ENCODE measurements at places on chromosomes 7 and 10.

GRCh38 chr10:88114368-88114767 lies 250.9 kb downstream of the PTEN start:
- no peak for DNase-seq

GRCh38 chr10:4671451-4672145 lies 154.4 kb upstream of the AKR1E2 start:
- DNase-seq, result no peak

- DNase-seq, result no peak
These were observed 347.8 kb upstream of the PLXDC2 start for GRCh38 chr10:19468413-19468812.

GRCh38 chr7:7203813-7204575 lies 21.6 kb downstream of the C1GALT1 start:
- DNase-seq, result no peak

DNA sequence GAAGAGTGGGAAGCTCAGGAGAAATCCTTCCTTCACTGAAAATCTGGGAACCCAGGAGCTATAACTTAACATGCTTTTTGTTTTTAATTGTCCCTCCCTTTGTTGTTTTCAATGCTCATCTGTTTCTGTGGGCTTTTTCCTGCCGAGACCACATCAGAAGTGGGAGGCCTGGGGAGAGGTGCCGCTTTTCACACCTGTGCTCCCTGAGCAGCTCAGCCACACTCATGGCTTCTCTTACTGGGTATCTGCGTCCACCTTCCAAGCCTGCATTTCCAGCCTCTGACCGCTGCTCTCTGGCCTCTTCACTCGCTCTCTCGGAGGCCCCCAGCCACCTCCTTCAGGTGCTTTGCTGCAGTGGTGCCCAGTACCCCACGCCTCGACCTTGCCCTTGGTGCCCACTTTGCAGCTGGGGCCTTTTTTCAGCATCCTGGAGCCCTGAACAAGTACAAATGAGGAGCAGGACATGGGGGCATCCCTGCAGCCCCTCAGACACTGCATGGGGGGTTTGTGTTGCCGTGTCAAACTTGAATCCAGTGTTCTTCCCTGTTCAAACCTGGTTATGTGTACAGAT lies 9.9 kb downstream of the C7orf57 start:
- no peak for DNase-seq

- no peak for DNase-seq
These were observed 3.4 kb downstream of the TRIM8 start for GRCh38 chr10:102647443-102648268.

DNA sequence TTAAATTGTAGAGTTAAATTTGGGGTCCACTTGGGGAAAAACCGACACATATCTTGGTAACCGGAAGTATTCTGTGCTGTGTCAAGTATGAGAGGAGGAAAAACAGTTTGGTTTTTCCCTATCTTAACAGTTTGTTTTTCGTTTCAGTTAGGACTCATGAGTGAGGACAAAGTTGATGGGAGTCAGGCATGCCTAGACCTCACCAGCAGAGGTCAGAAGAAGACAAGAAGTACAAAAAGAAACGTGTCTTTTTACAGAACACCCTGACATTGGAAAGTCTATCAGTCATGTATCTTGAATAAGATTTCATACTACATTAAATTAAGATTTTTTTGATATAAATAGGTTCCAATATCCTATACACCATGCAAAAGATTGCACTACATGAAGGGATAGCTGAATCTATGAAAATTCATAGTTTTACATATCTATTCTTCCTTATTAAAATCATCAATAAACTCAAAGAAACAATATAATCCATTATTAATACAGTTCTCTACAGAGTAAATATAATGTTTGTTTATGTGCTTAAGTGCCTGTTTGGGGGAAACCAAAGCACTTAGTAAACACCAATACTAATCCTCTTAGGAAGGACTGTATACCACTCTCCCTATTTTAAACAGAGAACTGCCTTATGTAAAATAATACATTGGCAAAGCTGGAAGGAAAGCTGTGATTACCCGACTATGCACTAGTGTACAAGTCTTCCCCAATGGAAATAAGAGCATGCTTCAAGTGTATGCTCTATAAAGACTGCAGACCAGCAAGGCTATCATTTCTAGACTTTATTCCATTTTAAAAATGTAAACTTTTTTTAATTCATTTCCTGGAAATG lies 95.6 kb downstream of the USP6NL start:
- peak; percentile 72 for DNase-seq

GRCh38 chr10:43053825-43054224 lies 23.0 kb upstream of the RET start:
- DNase-seq, result no peak

DNA sequence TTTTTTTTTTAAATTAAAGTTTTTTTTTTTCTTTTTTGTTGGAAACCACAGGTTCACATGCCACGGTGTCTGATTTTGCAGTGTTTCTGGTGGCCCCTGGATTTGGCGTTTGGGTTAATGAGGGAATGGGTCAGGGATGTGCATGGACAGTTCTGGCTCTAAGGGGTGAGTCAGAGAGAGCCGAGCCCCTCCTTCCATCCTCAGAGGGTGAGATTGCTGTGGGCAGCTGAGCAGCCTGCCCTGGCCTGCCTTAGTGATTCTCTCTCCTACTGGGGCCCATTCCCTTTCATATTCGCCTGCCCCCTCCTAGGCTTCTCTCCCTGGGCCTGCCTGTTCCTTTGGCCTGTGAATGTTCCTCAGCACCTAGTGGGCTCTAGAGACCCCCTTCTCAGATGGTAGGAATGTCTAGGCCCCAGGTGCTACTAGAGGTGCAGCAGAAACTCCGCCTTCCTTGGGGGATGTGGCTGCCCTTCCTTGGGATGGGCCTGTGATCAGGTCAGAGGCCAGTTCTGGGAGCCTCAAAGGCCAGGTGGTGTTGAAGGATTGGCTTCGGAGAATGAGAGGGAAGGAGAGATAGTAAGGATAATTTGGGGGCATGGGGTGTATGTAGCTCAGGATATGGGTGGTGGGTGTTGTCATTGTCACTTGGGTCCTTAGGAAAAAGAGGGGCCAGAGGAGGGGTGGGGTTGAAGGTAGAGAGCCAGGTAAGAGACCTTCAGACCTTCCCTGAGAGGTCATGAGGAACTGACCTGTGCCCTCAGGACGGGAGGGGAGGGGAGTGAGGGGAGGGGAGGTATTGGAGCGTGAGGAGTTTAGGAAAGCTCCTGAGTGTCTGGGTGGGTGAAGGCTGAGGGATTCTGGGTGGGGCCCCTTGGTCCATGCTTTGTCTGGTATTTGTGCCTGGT lies 19.8 kb downstream of the TSPAN14 start:
- DNase-seq, result no peak

- no peak for DNase-seq
These were observed 288.5 kb downstream of the ZEB1 start for GRCh38 chr10:31607481-31607880.

GRCh38 chr10:52279546-52279945 lies 34.5 kb upstream of the DKK1 start:
- DNase-seq, result no peak

DNA sequence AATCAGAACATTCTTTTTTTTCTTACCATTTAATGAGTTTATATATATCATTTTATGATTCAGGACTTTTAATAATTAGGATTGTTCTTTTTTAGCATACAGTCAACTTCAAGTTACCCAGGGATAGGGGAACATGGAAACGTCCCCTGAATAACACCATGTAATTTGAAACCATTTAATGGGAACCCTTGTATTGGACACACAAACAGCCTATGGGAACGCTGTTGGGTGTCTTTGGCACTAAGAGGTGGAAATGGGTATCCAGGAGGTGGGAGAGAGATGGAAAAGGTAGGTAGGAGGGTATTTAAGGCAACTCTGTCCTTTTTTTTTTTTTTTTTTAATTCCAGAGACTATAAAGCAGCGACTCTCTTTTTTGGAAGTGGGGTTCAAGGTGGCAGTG lies 2.6 kb downstream of the LUC7L2 start:
- DNase-seq, result no peak

DNA sequence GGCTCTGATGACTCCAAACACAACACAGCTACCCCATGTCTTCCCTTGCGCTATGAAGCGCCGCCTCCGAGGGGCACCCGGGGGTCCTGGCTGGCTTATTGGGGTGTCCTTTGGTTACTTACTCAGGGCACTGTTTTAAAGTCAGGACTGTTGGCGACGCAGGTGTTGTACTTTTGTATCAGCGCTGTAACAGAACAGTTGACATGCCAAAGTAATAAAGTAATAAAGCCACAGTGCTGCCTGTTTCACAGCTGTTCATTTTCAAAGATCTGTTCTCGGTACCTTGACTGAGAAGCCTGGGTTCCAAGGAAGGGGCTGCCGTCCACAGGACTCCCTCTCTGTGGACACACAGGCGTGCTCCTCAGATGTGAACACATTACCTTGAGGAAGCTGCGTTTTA lies 64.1 kb downstream of the WDR37 start:
- no peak for DNase-seq

- no peak for DNase-seq
These were observed 282.5 kb upstream of the NRP1 start for GRCh38 chr10:33616956-33617355.

DNA sequence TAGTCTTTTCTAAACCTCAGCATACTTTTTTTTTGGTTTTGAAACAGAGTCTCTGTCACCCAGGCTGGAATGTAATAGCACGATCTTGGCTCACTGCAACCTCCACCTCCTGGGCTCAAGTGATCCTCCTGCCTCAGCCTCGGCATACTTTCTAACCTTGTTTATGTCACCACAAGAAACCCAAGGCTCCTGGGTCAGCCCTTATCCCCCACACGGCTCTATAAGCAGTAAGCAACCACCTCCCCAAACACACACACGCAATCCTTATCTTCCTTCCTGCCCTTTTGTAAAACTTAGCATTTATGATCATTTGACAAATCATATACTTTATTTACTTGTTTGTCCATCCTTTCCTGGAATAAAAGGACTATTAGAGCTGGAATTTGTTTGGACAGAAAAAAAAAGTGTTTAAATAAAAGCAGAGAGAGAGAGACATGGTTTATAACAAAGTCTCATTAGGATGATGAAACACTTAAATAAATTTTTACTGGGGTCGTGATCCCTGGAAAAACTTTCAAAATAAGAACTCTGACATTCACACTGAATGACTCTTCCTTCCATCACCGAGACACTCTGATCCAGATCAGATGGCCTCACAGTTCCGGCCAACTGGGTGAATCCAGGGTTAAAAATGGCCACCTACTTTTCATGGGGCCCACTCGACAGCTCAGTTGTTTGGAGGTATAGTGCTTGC lies 72.7 kb upstream of the PIK3CG start:
- DNase-seq, result no peak

- no peak for DNase-seq
These were observed 868 bp downstream of the MYO1G start for GRCh38 chr7:44977959-44978335.

- DNase-seq, result no peak
These were observed 12.6 kb downstream of the CPA2 start for GRCh38 chr7:130279286-130279685.

- no peak for DNase-seq
These were observed 45.8 kb downstream of the PRR15 start for GRCh38 chr7:29609162-29610037.

DNA sequence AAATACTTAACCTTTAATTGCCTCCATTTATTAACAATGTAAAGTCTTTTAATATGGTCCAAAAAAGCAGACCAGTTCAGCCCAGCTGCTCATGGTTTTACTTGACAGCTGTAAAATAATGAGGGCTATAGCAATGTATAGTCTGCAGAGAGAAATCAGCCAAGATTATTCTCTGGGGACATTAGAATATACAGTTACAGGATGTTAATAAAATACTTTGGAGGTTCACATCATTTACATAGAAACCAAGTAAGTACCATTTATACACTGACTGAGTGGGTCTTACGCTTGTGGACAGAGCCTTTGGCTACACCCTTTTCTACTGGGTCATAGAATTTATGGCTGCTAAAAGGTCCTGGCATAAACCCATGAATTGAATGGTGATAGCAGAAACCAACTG lies 340.7 kb upstream of the CELF2 start:
- DNase-seq, result no peak

DNA sequence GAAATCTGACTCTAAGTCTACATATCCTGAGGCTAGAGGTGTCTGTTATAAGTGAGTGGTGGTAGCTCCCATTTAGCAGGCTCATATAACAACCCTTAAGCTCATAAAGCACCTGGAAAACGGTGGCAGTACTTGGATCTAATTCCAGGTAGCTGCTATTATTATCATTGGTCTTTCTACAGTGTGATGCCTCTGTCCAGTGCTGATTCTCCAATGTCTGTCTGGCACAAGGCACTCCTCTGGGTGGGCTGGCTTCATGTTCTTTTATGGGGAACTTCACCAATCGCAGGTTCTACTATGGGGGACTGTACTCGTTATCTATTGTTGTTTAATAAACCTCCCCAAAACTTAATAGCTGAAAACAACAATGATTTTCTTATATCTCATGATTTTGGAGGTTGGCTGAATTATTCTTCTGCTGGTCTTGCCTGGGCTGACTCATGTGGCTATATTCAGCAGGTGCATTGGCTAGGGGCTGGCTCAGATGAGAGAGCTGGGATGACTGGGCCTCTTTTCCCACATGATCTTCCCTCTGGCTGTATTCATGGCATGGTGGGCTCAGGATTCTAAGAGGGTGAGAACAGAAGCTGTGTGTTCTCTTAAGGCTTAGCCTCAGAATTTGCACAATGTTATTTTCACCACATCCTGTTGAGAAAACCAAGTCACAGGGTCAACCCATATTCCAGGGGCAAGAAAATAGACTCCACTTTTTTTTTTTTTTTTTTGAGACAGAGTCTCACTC lies 93.0 kb upstream of the PCGF5 start:
- no peak for DNase-seq

DNA sequence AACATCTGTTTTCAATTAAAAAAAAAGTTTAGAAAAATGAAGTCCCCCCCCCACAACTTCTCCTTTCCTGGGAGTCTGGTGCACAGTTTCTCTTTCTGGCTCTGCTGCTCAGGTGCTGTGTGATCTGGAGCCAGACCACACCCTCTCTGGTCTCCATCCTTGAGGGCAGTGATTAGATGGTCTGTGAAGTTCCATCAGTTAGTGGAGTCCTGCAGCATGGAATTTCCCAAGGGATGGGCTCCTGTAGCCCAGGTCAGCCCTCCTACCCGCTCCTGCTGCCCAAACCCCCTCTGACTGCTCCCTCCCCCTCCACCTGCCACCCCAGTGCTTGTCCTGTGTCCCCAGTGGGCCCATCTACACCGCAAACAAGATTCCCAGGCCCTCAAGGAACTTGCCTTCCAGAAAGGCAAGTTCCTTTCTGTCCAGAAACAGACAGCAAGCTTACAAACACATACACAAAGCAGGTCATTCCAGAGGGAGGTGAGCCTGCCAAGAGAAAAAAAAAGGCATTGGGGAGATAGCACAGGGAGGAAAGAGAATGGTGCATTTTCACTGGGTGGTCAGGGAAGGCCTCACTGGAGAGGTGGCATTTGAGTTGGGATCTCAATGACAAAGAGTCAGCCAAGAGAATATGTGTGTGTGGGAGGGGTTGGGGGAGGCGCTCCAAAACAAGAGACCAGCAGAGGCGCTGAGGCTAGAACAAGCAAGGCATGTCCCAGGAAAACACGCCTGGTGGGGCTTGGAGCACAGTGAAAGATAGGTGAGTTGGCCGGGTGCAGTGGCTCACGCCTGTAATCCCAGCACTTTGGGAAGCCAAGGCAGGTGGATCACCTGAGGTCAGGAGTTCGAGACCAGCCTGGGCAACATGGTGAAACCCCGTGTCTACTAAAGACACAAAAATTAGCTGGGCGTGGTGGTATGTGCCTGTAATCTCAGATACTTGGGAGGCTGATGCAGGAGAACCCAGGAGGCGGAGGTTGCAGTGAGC lies 49.5 kb upstream of the SLC29A3 start:
- no peak for DNase-seq

GRCh38 chr7:50721160-50721559 lies 61.5 kb downstream of the GRB10 start:
- DNase-seq, result no peak

GRCh38 chr7:29771081-29771816 lies 35.1 kb upstream of the WIPF3 start:
- no peak for DNase-seq

- no peak for DNase-seq
These were observed 262.8 kb upstream of the IMMP2L start for GRCh38 chr7:111825046-111825445.
